SHP77 (cell line): ENCODE measurements at places on chromosomes 7 and 10.

DNA sequence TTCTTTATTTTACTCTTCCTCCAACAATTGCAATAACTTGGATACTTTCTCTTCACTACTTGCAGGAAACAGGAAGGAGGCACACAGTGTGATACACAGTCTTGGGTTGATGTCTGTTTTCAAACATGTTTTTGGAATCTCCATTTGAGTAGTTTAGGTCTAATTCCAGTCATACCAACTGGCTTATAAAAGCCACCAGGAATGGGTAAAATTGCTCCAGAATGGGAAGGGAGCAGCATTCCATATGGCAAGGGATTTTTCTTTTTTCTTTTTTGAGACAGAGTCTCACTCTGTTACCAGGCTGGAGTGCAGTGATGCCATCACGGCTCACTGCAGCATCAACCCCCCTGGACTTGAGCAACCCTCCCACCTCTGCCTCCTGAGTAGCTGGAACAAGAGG is 545.1 kb upstream of the GALNT17 start:
- DNase-seq = no peak

- DNase-seq = no peak
These were observed 111.3 kb downstream of the PTPN20 start for GRCh38 chr10:47022311-47023131.

- no peak for DNase-seq
These were observed 449.0 kb upstream of the IGFBP3 start for GRCh38 chr7:46369933-46370654.

DNA sequence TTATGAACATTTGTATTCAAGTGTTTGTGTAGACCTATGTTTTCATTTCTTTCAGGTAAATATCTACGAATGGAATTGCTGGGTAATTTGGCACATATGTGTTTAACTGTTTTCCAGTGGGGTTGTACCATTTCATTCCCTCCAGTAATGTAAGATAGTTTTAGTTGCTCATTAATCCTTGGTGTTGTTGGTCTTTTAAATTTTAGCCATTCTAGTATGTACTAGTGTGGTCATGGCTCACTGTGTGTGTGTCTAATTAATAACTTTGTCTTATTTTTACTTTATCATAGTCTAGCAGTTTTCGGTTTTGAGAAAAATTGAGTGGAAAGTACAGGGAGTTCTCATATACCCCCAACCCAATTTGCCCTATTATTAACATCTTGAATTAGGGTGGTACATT is 278.8 kb downstream of the CAMK1D start:
- DNase-seq = no peak

DNA sequence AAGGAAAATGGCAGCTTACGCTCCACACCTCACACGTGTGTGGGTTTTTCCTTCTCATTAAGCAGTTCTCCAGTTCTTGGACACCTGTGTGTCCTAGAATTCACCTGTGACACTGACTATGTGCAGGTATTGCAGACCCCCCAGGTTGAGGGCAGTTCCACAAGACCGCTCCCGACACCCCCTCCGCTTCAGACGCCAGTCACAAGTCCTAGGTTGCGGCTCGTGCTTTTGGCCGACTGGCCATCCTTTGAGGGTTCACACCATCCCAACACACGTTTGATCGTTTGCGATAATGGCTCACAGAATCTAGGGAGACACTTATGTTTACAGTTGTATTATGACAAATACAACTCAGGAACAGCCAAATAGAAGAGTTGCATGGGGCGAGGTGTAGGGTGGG is 44.5 kb downstream of the CAMK1D start:
- DNase-seq = no peak

GRCh38 chr7:121343302-121343701 is 14.5 kb downstream of the WNT16 start:
- no peak for DNase-seq

DNA sequence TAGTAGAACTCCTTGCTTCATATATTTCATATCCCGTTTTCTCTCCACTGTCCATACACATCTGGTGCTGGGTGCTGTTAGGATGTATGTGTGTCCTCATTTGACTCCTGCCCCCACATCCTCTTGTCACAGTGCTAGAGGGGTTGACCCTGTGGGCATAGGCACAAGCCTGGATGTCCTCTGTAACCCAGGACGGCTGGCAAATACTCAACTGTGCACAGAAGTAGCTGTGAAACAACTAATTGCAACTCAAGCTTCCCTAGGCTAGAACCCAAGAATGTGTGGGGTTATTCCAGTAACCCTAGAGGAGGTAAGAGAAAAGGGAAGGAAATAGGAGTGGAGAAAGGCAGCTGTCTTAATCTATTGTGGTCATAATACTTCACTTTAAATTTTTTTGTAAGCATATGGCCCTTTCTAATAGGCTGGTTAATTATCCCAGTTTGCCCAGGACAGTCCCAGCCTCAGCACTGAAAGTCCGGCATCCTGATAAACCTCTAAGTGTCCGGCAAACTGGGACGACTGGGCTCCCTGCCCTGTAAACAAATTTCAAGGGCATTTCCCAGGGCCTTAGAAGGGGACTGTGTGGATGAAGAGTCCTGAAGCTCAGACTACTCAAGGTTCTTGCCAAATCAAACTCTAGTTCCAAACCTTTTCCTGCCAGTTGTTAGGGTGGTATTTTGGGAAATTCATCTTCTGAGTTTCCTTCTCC is 283.2 kb upstream of the CELF2 start:
- DNase-seq = no peak

GRCh38 chr7:142923391-142923790 is 10.2 kb downstream of the TRPV5 start:
- DNase-seq = no peak

DNA sequence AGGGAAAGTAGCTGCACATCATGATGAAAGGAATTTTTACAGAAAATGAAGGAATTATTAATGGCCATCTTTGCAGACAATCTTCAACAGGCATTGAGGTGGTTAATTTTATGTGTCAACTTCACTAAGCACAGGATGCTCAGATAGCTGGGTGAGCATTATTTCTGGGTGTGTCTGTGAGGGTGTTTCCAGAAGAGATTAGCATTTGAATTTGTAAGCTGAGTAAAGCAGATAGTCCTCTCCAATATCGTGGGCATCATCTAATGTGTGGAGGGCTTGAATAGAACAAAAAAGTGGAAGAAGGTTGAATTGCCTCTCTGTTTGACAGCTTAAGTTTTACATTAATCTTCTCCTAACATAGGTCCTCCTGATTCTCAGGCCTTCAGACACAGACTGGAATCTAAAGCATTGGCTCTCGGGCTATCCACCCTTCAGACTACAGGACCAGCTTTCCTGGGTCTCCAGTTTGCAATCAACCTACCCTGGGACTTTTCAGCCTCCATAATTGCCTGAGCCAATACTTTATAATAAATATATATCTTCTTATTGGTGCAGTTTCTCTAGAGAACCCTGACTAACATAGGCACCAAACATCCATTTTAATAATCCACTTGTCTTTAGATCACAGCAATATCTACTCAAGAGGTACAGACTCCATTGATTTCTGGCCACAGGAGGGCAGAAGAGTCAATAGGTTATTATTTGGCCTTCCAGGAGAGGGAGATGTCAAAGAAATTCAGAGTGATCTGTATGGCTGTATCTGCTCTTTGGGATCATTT is 10.5 kb upstream of the CRPPA start:
- DNase-seq = peak; percentile 47

DNA sequence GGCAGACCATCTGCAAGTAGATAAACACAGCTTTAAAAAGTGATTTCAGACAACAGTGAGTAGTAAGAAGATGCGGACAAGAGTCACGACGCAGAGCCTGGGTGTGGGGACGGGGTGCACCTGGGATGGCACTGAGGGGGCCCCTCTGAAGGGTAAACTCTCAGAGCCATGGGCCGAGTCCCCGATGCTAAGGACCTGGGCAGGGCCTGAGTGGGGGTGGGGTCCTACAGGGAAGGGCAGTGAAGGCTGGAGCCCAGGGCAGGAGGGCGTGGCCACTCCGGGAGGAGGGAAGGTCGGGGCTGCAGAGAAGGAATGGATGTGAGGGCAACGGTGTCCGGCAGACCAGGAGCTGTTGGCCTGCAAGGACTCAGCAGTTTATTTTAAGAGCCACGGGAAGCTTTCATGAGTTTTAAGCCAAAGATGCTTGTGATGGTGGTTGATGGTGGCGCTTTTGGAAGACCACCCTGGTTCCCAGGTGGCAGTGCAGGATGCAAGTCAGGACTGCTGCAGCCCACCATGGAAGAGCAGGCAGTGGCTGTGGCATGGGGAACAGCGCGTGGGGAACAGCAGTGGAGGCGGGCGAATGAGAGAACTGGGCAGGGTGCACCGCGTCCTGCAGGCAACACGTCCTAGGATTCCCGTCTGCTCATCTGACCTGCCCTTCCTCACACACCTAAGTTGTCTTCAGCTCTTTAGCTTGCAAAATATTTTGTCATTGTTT is 296.8 kb downstream of the DNAJB6 start:
- DNase-seq = no peak

- DNase-seq = no peak
These were observed 150.9 kb downstream of the SEMA3A start for GRCh38 chr7:84043661-84044191.
